ENCODE measurements at places on chromosomes 1 and 21.

GRCh38 chr1:107673006-107673405 lies 292.0 kb downstream of the VAV3 start:
- no peak for DNase-seq

DNA sequence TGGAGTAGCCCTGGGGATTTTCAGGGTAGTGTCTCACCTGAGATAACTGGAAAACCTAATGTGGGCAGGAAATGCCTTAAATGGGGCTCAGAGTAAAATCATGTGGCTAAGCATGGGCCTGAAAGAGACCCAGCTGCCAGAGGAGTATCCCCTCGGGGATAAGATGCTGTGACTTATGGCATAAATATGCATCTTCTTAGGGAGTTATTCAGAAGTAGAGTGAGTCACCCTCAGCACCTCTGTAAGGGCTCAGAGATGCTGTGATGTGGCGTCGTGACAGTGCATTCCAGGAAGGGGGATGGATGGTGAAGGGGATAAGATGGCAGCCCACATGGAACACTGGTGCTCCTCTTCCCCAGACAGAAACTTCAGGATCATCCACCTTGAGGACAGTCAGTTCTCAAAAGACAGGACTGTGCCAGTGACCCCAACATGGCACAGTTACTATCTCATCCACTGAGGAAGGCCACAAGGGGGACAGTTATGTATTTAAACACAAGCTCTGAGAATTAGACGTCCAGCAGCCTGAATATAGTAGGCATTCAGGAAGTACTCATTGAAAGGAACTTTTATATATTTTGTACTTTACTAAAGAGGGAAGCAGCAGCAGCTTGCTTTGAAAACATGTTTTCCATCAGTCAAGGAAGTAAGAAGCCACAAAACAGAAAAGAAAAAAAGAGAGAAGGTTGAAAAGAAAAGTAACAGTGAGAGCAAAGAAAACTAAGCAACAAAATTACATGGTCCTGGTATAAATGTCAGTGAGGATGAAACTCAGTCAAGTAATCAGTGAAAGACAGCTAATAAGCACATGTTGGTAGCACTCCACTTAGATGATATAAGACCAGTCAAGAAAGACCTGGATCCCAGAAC lies 8.3 kb downstream of the IL24 start:
- DNase-seq, result peak; percentile 87

- DNase-seq, result no peak
These were observed 231.2 kb downstream of the DSCAM start for GRCh38 chr21:40615505-40616376.

DNA sequence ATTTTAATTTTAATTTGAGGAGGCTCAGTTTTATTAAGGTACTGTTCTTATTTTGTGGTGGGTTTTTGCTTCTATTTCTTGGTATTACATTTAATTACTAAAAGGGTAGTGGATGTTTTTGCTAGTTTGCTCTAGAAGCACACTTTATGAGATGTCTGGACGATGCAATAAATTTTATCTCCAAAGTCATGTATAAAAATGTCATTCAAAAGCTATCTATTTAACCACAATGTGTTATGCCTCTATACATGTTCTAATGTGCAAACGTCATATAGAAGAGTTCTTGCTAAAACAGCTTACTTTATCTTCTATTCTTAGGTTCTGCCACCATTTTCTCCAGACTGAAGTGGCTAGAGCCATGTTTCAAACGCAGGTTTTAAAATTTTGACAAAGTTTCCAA lies 12.9 kb upstream of the MPC2 start:
- DNase-seq, result no peak

GRCh38 chr1:228072658-228073043 lies 9.9 kb upstream of the ARF1 start:
- DNase-seq, result no peak

DNA sequence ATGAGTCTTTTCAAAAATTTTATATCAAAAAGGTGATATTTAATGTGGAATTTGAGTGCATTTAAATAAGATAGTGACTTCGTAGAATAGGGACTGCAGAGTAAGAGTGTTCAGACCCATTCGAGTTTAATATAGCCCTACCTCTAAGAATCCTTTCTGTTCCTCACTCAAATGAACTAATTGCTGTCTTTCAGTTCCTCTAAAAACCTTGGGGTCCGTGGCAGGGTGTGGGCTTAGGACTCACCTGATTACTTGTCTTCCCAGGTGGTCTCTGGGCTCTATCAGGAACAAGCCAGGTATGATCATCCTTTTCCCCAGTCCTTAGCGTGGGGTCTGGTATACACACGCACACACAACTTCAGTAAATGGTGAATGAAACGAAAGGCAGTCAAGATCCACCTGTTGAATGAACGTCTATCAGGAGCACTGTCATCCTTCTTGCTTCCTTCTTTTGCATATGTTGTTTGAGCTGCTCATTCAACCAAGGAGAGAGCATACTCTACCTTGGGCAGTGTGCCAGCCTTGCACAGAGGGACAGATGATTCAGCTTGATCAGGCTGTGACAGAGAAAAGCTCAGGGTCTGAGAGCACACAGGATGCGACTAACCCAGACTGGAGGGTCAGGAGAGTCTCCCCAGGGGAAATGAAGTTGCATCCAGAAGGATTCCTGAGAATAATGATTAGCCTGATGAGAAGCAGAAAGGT lies 1.2 kb upstream of the RNF11 start:
- DNase-seq, result no peak

DNA sequence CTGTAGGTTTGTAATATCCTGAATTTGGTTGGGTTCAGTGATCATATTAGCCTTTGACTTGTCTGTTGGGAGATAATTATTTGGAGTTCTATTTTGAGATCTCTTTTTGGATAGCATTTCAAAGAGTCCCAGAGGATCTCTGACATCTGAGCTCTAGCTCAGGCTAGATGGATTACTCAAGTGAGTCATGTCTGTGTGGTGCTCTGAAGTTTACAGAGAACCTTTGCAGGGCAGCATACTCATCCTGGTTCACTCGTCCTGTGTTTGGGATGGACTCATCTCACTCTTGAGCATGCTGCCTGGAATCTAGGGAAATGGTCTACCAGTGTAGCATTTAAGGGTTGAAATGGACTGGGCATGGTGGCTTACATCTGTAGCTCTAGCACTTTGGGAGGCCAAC lies 29.4 kb upstream of the BMP8A start:
- DNase-seq, result no peak
